ENCODE measurements at places on chromosomes 6 and 20. TPM values are rescaled to one million over a fixed set of nuclear protein-coding genes. Genes with fewer than 3 reads are reported as not detected.

GRCh38 chr6:14453712-14454472 lies 336.3 kb downstream of the CD83 start:
- H3K4me3 ChIP-seq: no peak overlapping the region
- no peak for DNase-seq
- no peak overlapping the region for H3K27ac ChIP-seq
- no peaks in the 10 kb centered on the region for H3K36me3 ChIP-seq

GRCh38 chr20:44370639-44371218 lies 15.2 kb downstream of the HNF4A start:
- DNase-seq: no peak
- no peaks in the 10 kb centered on the region for H3K4me1 ChIP-seq
- no peaks in the 10 kb centered on the region for H3K36me3 ChIP-seq
- no peak overlapping the region for H3K27ac ChIP-seq
- H3K27me3 ChIP-seq: no peaks in the 10 kb centered on the region
- no peak overlapping the region for H3K4me3 ChIP-seq

DNA sequence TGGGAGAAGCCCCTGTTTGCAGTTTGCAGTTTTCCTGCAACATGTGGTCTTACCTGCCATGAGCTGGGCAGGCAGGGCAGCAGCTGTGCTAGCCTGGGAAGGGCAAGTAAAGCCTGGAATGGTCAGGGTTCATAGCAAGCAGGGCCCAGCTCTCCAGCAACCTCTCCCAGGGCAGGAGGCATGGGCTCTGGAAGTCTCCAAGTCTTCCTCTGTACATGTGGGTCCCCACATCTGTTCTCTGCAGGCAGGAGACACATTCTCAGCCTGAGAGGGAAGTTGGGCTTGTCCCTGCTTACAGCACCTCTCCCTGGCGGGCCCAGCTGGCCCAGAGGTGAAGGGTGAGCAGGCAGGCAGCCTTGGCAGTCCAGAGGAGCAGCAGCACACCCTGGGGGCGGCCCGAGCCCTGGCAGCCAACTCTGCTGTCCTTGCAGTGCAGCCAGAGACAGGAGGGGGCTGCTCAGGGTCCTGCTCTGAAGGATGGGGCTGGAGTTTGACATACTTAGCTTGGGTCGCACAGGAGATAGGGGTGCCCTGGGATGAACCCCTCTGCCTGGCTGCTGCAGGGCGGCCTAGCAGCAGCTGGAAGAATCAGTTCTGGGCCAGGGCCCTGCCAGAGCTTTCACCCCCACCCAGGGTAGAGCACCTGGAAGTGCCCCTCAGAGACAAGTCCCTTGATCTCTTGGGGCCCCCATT lies 176.0 kb downstream of the MRPL14 start:
- H3K4me1 ChIP-seq: no peaks in the 10 kb centered on the region
- DNase-seq: no peak
- no peak overlapping the region for H3K4me3 ChIP-seq
- no peak overlapping the region for H3K27ac ChIP-seq
- no peaks in the 10 kb centered on the region for H3K27me3 ChIP-seq
- no peaks in the 10 kb centered on the region for H3K36me3 ChIP-seq

DNA sequence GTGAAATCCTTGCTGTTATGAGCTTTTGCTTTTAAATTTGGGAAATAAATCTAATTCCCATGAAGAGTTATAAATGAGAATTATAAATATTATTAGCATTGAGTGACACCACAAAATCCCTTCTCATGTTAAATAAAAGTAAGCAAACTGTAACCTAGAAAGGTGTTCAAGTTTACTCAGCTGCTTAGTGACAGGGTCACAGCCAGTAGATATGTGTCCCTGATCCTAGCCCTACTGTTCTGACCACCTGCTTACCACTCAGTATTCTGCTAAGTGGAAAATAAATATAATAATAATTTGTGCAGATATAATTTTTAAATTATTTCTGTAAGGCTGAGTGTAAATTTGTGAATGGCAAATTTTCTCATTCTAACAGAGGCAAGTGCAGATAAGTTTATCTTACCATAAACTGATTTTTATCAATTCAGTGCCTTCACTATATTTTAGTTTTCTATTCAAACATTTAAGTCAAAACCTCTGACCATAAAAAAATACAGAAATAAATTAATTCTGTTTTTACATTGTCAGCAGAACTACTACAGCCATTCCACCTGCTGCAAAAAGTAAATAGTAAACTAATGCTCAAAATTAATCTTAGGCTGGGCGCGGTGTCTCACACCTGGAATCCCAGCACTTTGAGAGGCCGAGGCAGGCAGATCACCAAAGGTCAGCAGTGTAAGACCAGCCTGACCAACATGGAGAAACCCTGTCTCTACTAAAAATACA lies 118.2 kb downstream of the TENT5A start:
- no peak for DNase-seq
- no peaks in the 10 kb centered on the region for H3K4me1 ChIP-seq
- no peak overlapping the region for H3K27ac ChIP-seq
- no peaks in the 10 kb centered on the region for H3K36me3 ChIP-seq
- H3K27me3 ChIP-seq: no peaks in the 10 kb centered on the region

DNA sequence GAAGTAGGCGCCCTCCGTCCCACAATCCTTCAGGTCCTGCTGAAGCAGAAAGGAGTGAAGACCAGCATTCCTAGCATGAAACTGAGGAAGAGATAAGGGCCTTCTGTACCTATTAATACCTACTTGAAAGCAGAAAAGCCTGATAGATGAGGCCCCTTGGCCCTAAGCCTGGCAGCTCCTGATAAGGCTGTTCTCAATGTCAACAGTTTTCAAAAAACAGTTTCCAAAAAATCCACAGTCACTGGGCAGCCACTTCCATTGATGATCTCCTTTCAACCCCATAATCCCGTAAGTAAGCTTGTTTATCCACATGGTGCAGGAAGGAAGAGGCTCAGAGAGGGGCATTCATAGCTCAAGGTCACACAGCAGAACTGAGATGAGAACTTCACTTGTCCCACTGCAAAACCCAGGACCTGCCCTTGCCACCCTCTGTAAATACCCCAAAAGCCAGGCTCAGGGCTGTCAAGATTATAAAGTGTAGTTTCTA lies 2.8 kb upstream of the E2F1 start:
- no peak overlapping the region for H3K4me3 ChIP-seq
- H3K27ac ChIP-seq: no peak overlapping the region
- H3K36me3 ChIP-seq: no peaks in the 10 kb centered on the region
- no peaks in the 10 kb centered on the region for H3K4me1 ChIP-seq
- no peak for DNase-seq
- no peaks in the 10 kb centered on the region for H3K27me3 ChIP-seq

DNA sequence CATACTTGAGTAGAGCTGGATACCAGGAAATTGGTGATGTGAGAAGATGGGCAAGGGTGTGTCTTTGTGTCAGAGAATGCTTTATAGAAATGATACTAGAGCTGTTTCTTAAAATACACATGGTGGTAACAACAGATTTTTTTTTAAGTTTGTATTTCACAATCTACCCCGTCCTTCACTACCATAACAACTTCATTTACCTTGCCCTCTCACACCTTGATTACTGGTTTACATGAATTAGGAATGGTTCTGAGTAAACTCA lies 45.4 kb downstream of the RARS2 start:
- no peaks in the 10 kb centered on the region for H3K4me1 ChIP-seq
- peaks cover 6% of the 10 kb centered on the region for H3K36me3 ChIP-seq
- no peak overlapping the region for H3K4me3 ChIP-seq
- H3K27ac ChIP-seq: no peak overlapping the region
- no peak for DNase-seq

DNA sequence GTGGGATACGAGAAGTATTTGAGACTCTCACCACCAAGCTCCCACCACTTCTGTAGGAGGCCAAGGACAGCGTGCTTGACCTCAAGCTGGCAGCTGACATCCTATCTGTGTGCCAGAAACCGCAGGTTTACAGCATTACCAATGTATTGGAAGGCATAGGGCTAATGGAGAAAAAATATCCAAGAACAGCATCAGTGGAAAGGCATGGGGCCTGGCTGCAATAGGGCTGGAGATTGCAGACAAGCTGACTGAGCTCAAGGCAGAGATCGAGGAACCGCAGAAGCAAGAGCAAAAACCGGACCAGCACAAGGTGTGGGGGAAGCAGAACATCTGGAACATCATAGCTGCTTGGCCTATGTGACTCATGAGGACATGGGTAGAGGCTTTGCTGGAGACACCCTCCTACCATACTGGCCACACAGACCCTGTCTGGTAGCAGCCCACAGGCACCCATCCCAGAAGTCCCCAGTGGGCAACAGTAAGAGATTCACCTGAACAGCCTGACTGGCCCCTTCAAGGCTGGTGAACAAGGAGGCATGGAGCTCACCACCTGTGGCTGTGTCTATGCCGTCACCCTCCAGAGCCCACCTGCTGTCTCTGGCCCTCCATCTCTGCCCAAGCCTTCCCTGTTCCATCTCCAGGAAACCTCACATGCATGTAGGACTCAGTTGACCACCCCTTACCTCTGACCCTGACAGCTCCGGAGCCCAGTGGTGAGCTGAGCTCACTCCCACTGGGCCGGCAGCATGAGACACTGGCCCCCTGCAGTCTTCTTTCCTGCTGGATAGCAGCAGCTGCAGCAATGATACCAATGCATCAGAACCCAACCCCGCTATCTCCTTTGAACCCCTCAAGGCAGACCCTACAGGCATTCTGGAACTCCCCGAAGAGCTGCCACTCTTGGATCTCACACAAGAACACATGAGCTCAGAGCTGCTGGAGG lies 171.1 kb downstream of the KIF6 start:
- no peak overlapping the region for H3K4me3 ChIP-seq
- H3K4me1 ChIP-seq: peaks cover 2% of the 10 kb centered on the region
- H3K36me3 ChIP-seq: no peaks in the 10 kb centered on the region

Gene DDX39B
- 270 TPM for total RNA-seq

Gene DLL1
- 24.8 TPM for total RNA-seq

Gene PRICKLE4
- 8.8 TPM for total RNA-seq

All from aorta (tissue), 5 donors.